ACHN (cell line): ENCODE measurements at places on chromosomes 5 and 9.

- peak; percentile 48 for DNase-seq
Measured at GRCh38 chr9:116978155-116978554, 291.1 kb downstream of the TRIM32 start.

GRCh38 chr9:16238623-16239138, 631.8 kb downstream of the BNC2 start:
- DNase-seq: no peak

- no peak for DNase-seq
Measured at GRCh38 chr5:121424976-121425375, 426.7 kb upstream of the FTMT start.

DNA sequence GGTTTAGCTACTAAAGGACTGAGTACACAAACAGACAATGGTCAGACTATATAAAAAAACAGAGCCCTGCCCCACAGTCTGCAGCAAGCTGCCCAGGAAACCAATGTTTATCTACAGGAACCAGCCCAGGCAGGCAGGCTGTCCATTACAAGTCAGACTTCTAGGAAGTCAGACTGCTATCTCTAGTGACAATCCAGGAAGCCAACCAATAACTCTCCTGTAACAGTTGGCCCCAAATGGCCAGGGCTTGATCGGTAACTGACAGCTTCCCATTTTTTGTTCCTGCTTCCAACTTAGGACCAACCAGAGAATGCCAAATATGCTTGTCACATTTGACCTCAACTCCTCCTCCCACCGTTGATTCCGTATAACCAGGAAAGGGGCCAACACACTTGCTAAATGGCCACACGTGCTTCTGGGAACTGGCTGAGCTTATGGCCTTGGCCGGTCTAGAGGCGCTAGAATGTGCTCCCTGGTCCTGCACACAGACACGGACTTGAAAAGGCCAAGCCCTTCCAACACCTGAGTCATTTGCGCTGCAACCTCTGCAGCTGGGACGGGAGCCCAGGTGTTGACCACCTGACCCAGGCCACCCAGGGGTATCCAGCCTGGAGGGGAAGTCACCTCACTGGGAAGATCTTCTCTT, 79.6 kb upstream of the CDK20 start:
- DNase-seq: no peak

GRCh38 chr9:101440714-101441230, 5.2 kb upstream of the ALDOB start:
- no peak for DNase-seq

- peak; percentile 31 for DNase-seq
Measured at GRCh38 chr5:135488727-135489465, 36.7 kb upstream of the TIFAB start.

- DNase-seq: peak; percentile 27
Measured at GRCh38 chr9:134014946-134015345, 10.3 kb upstream of the BRD3OS start.

DNA sequence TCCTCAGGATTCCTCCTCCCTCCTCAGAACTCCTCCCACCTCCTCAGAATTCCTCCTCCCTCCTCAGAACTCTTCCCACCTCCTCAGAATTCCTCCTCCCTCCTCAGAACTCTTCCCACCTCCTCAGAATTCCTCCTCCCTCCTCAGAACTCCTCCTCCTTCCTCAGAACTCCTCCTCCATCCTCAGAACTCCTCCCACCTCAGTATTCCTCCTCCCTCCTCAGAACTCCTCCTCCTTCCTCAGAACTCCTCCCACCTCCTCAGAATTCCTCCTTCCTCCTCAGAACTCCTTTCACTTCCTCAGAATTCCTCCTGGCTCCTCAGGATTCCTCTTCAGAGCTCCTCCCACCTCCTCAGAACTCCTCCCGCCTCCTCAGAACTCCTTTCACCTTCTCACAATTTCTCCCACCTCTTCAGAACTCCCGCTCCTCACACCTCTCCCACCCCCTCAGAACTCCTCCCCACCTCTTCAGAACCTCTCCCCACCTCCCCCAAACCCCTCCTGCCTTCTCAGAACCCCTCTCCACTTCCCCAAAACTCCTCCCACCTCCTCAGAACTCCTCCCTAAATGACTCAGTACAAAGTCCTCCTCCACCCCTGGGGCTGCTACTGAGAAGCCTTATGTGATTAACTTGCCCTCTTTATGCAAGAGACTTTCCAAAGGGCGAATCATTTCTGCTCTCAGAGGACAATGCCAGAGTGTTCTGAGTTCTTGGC, 23.2 kb downstream of the SLC46A2 start:
- peak; percentile 83 for DNase-seq

DNA sequence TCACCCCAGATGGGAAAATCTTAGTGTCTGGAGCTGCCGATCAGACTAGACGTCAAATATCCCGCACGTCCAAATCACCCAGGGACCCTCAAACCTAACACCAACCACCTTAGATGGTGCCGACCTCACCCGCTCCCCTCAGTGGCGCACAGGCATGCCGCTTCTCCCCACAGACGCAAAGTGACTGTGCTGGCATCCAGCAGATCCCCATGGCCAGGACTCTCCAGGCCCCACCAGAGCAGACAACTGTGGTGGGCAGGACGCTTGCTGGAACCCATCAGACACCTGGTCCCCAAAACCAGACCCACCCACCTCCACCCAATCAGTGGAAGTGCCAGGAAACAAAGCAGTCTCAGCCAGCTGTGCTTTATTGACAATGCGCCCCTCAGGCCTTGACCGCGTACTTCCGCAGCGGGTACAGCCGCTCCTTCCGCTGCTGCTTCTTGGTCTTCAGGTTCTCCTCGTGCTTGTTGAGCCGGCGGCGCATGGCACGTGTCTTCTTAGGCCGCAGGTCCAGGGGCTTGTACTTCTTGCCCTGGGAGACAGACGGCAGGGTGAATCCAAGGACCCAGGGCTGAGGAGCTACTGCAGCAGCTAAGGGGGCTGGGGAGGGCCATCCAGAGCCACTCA, 4.1 kb downstream of the RPL35 start:
- DNase-seq: no peak

- DNase-seq: no peak
Measured at GRCh38 chr5:96297290-96297689, 135.8 kb downstream of the PCSK1 start.

DNA sequence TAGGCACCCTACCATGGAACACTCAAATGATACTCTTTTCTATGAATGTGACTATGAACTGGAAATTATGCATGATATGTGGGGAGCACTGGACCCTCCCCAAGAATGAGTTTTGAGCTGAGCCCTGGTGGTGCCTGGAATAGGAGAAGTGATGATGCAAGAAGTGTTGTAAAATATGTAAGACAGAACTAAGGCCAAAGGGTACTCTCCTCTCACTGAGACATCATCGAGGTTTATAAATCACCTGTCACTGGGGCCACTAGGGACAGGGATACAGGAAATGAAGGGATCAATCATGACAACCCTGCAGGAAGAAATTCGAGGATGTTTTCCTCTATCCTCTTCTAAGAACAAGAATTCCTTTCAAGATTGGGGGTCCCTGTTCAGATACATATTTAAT, 45.4 kb downstream of the PCSK1 start:
- no peak for DNase-seq

DNA sequence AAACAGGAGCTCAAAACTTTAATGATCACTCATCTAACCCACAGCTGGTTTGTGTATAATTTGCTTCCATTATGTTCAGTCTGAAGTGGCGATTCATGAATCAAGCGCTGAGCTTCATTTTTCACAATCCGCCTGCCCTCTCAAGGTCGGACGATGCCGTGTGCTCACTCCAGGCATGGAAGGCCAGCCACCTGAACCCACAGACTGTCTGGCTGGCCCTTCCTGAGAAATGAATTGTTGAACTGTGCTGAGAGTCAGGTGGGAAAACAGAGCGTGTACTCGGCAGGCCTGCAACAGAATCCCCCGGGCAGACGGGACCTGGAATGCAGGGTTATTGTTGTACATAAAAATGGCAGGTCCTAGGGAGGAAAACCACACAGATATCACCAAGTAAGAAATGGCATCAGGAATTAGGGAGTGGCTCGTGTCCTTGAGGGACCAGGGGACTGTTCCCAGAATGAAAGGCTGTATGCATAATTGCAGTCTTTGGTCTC, 375.7 kb downstream of the IRX2 start:
- DNase-seq: no peak

DNA sequence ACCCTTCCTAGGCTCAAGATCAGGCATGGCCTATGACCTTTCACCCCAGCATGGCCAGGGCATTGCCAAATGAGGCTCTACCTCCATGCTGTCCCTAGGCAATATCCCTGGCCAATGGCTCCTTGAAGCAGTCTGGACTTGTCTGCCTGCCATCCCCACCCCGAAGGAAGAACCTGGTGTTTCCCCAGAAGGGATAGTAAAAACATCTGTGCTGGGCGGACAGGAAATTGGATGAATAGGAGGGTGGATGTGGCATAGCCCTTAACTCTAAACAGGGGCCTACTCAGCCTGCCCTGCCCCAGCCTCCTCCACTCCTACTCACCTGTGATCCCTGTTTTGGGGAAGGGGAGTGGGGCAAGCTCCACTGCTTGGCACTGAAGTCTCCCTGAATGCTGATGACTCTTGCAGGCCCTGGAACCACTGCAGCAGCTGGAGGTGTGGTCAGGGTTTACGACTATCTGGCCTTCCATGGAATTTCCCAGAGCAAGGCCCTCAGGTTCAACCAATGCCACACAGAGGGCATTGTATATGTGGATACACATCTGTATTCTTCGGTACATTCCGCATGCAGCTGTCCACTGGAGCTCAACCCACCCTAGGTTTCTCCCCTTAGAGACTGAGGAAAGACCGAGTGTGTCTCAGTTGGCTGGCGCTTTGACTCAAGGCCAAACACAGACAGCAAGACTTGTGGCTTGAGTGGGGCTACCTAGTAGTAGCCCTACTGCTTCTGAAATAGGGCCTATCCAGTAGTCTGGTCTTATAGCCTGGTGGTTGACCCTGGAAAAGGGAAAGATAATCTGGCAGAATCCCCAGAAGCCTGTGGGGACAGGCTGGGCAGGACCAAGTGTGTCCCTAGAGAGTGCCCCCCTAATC, 6.4 kb upstream of the P4HA2 start:
- DNase-seq: no peak

- no peak for DNase-seq
Measured at GRCh38 chr9:15249981-15250380, 57.0 kb downstream of the TTC39B start.

- no peak for DNase-seq
Measured at GRCh38 chr9:118568704-118569103, 800.5 kb downstream of the BRINP1 start.

- no peak for DNase-seq
Measured at GRCh38 chr9:95036676-95037075, 280.8 kb downstream of the FANCC start.

DNA sequence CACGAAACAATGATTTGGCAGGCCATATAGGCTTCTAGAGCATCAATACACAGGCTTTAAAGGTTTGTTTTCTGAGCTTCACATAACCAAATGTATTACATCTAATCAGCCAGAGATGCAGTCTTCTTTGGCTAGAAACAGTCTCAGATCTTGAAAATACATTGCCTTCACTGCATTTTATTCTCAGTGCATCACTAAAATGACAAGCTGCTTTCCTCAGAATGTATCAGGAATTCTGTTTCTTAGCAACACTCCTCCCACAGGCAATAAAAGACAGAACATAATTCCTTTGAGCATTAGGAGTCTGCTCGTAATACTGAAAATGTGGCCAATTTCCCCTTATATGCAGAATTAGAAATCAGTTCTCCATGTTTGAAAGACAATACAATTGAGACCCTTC, 36.9 kb downstream of the FEM1C start:
- DNase-seq: no peak

- peak; percentile 28 for DNase-seq
Measured at GRCh38 chr5:148913493-148913892, 87.1 kb downstream of the ADRB2 start.

DNA sequence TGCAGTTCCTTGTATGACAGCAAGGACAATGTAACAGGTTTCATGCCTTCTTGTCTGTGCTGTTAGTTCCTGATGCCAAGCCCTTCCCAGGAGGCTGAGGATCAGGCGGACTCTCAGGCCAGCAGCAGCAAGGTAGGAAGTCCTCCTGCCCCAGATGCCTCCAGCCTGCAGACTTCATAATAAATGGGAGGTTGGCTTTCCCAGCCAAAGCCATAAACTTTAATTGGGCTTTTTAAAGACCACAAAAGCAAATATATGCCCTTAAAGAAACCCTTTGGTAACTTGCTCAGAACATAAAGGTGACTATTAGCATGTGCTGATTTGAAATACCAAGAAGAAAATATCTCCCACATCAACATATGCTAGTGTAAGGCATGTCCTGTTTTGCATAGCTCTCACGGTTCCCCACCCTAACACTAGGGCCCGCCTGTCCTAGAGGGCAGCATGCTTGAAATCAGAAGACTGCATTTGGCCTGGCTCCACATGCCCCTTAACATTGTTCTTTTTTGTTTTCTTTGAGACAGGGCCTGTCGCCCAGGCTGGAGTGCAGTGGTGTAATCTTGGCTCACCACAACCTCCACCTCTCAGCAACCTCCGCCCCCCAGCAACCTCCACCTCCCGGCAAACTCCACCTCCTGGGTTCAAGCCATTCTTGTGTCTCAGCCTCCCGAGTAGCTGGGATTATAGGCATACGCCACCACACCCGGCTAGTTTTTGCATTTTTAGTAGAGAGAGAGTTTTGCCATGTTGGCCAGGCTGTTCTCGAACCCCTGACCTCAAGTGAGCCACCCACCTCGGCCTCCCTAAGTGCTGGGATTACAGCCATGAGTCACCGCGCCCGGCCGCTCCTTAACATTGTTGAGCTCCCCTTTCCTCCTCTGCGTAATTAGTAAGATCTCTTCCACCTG, 44.6 kb upstream of the FCN1 start:
- no peak for DNase-seq

DNA sequence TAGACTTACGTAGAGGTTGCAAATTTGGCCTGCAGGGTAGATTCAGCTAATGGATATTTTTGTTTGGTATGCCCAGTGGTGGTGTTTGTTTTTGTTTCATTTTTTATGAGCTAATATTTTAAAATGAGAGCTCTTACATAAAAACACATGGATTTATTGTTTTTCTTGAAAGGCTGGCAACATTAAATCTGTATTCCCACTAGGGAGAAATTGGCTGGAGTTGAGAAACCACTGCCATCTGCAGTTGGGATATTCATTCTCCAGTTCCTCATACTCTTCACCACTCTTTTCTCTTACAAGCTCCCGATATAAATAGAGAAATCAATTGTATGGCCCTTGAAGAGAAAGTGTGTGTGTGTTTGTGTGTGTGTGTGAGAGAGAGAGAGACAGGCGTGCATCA, 143.3 kb downstream of the ALDH1A1 start:
- DNase-seq: no peak

GRCh38 chr5:81513982-81514381, 120.0 kb upstream of the ACOT12 start:
- DNase-seq: peak; percentile 35

DNA sequence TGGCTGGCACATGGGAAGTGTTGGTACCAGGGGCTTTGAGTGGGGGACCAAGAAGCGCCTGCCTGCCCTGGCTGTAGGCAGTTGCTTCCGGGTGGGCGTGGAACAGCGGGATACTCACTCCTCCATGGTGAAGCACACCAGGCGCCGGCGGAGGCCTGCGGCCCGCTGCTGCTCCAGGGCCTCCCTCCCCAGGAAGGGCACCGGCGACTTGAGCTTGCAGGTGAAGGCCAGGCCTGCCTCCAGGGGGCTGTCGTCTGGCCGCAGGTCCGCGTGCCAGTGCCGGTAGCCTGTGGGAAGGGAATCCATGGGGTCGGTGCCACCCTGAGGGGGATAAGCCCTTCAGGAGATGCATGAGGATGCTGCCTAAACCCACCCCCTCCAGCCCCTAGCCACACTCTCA, 34.3 kb downstream of the DBH start:
- DNase-seq: no peak
